ENCODE measurements at places on chromosomes 2 and 18. TPM values are rescaled to one million over a fixed set of nuclear protein-coding genes. Genes with fewer than 3 reads are reported as not detected.

DNA sequence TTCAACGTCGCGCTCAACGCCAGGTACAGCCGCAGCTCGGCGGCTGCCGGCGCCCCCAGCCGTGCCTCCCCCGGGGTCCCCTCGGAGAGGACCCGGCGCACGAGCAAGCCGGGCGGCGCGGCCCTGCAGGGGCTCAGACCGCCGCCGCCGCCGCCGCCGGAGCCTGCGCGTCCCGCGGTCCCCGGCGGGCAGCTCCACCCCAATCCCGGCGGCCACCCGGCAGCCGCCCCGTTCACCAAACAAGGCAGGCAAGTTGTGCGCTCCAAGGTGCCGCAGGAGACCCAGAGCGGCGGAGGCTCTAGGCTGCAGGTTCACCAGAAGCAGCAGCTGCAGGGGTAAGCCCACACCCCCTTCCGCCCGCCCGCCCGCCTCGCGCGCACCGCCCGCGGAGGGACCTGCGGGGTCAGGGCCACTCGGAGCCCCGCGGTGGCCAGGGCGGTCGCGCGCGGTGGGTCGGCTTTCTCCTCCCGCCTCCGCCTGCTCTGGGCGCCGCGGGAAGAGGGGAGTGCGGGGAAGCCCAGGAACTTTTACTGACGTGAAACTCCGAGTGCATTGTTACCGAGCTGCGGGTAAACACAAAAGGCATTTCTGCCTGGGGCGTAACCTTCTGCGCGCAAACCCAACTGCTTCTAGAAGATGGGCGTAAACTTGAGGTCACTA is 861 bp downstream of the LTBP1 start:
- DNase-seq = peak; percentile 54

DNA sequence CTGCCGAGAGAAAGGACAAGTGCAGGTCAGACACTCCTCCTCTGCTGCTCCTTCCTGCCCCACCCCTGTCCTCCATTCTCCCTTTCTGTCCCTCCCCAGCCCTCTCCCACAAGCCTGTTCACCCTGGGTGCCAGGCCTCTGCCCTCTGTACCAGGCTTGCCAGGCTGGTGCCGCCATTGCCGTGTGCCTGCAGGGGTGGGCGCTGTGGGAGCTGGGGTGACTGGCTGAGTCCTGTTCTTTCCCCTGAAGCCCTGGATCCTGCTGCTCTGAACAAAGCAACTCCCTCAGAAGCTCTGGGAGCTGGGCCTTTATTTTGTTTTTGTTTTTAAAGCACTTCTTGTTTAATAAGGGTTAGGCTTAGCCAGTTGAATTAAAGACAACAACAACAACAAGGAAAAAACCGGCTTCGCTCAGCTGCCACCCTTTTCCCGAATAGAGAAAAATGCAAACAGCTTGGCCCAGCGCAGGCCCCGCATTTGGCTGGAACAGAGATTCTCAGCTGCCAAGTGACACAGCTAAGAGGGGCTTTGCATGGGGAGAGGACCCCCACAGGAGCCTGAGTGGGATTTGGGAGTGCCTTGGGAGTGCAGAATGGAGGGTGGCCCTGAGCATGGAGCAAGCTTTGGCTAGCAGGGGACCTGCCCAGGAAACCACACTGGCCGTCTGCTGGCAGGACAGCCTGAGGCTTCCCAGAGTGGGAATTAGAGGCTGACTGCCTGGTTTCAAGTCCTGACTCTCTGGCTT is 9.1 kb downstream of the PCARE start:
- DNase-seq = no peak

DNA sequence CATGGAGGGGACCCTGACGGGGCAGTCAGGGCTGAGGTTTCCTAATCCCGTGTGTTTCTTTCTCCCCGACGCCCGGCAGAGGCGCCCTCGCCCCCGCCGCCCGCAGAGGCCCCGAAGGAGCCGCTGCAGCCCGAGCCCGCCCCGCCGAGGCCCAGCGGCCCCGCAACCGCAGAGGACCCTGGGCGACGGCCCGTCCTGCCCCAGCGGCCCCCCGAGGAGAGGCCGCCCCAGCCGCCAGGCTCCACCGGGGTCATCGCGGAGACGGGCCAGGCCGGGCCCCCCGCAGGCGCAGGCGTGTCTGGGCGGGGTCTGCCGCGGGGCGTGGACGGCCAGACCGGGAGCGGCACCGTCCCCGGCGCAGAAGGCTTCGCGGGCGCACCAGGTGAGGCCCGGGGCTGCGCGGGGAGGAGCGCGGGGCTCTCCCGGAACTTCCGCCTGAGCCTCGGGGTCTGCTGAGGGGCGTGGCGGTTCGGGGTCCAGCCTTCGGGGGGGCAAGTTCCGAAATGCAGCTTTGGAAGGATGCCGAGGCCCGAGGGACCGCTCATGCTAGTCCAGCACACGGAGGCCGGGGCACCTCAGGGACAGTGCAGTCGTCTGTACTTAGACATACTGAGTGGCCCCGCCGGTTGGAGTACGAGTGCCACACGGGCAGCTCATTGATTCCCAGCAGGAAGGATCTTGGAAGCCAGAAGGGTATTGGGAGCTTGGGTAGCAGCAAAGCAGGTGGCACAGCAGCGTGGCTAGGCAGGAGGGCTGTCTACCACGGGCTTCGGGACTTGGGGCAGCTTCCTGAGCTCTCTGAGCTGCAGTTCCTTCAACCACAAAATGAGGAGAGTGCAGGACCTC is 60.1 kb downstream of the EMILIN2 start:
- peak; percentile 44 for DNase-seq

DNA sequence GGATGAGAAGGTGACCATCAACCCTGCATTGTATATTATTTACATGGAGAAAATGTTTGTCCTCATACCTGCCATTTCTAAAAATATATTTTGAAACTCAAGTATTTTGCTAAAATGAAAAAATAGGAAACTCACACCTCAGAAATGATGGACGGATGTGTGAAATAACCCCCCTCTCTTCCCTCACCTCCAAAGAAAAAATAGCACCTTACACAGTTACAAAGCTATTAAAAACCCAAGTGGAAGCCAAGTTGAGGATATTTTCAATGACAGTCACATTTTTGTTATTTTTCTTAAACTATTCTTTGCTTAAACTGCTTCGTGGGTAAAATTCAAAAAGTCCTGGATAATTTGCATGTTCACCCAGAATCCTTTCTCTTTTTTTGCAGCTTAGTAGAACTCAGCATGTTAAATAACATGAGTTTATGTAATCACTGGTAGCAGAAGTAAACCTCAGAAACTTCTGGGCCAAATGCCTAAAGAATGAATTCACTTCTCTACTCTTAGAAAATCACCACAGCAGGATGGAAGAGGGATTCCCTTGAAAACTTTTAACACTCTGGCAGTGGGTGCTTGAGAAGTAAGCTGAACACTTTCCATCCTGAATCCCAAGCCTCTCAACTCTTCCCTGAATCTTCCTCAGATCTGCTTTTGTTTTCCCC is 768 bp downstream of the DSC1 start:
- no peak for DNase-seq

GRCh38 chr2:70360661-70361270 is 58.9 kb upstream of the FAM136A start:
- peak; percentile 29 for DNase-seq

DNA sequence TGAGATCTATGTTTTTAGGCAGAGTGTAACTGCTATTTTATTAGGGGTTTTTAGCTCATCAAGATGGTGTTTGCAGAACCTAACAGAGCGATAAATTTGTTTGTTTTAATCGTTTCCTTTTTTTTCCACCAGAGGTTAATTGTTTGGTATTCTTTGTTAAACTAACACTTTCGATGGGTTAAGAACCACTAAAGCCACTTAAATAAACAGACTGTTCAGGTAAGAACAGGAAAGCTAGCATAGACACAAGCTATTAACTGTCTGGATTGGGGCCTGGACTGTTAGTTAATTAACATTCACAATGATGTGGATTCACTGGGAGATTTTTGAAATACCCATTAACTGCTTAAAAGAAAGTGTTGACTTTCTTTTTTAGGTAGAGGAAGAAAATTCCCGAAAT is 209.0 kb upstream of the COPS8 start:
- DNase-seq = no peak

- peak; percentile 63 for DNase-seq
Measured at GRCh38 chr2:46747297-46747818, 168.2 kb downstream of the MCFD2 start.

GRCh38 chr2:230130668-230131364 is 62.1 kb upstream of the SLC16A14 start:
- peak; percentile 79 for DNase-seq

DNA sequence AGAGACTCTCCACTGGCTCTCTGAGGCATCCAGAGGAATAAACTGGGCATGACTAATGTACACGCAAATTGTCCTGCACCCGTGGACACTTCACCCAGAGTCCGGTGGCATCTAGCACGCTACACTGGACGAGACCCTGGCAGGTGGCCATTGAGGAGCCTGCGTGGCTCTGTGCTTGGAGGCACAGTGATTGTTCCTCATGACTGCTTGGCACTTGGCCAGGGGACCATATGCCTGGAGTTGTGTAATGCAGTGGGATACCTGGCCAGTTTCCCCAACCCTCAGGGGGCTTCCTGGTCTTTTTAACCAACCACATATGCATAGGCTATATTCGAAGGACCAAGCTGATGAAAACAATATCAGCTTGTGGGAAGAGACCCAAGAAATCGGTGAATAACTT is 66.6 kb downstream of the MTCL1 start:
- DNase-seq = peak; percentile 72

DNA sequence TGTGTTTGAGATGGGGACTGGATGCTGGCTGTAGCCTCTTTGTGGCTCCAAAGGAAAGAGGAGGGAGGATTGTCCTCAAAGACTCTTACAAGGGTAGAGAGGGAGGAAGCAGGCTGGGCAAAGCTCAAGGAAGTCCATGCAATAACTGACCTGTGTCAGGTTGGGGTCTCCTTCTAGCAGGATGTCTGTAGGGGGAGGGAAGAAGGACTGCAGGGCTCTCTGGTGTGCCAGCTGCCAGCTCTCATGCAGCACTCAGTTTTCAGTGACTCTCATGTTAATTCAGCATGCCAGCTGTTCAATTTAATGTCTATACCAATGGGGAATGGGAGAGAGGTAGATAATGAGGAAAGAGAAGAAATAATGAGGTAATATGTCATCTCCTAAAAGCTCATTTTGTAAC is 85.3 kb upstream of the RANBP2 start:
- peak; percentile 38 for DNase-seq

- no peak for DNase-seq
Measured at GRCh38 chr2:179726461-179727180, 134.8 kb downstream of the ZNF385B start.

DNA sequence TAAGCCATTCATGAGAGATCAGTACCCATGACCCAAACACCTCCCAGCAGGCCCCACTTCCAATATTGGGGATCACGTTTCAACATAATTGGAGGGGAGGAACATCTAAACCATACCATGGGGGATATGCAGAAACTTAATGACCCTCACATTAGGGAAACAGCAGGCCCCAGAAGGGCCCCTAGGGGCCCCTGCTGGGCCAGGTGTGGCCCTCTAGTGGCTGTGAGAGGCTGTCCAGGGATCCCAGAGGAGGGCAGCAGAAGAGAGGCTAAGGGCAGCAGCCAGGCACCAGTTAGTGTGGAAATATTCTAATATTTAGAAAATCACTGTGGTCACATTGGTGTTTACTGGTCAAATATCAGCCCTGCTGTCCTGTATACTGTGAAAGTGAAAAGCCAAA is 49.3 kb upstream of the ANKRD44 start:
- DNase-seq = no peak

GRCh38 chr2:48693645-48694044 is 61.9 kb downstream of the LHCGR start:
- DNase-seq = no peak

GRCh38 chr18:69580107-69580506 is 179.4 kb downstream of the DOK6 start:
- DNase-seq = no peak

DNA sequence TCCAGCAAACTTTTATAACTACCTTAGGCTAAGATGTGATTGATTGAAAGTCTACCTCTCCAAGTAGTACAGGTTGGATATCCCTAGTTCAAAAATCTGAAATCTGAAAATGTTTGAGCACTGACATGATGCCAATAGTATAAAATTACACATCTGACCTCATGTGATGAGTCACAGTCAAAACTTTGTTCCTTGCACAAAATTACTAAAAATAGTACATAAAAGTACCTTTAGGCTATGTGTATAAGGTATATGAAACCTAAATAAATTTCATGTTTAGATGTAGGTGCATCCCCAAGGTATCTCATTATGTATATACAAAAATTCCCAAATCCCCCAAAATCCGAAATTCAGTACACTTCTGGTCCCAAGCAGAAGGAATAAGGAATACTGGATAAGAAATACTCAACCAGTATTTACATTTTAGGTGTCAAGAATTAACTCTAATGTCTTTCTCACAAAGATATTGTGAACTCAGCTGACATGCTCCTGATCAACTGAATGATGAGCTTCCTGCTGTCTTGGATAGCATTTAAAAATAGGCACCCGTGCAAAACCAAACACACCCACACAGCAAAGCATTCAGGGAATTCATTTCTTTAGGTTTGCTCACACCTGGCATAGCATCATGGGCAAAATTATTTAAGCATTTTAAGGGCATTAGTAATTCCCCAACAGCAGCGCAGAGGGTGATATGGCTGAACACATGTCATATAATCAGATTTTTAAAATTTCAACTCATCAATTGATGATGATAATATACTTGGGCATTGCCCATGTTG is 497.4 kb upstream of the MEIS1 start:
- DNase-seq = no peak

DNA sequence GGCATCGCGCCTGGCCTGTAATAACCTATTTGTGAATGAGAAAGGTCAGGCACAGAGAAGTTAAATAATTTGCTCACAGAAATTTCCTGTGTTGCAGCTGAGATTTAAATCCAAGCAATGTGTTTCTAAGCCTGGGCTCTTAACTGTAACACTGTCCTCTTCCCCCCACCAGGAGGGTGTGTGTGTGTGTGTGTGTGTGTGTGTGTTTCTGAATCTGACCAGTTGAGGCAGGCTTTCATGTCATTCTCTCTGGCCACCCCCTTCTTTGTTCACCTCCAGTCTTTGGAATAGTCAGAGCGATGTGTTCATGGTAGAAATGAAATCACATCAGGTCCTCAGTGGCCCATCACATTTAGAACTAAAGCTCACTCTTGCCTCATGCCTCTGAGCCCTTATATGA is 81.2 kb downstream of the NEDD4L start:
- DNase-seq = peak; percentile 18

DNA sequence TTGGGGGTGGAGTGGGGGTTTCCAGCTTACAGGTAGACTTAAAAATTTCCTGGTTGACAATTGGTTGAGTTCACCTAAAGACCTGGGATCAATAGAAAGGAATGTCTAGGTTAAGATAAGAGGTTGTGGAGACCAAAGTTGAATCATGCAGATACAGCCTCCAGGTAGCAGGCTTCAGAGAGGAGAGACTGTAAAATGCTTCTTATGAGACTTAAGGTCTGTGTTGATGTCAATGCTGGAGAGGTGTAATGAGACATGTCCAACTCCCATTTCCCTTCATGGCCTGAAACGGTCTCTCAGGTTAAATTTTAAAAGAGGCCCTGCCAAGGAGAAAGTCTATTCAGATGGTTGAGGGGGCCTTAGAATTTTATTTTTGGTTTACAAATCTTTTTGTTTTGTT is 38.5 kb upstream of the RND3 start:
- DNase-seq = no peak

Gene CFAP221
- not detected for total RNA-seq

Gene VAMP5
- 45.3 TPM for total RNA-seq

Gene ACAA2
- 40.7 TPM for total RNA-seq

Gene CHN1
- 18.5 TPM for total RNA-seq

Gene ANKRD62
- total RNA-seq = not detected

Gene GCG
- not detected for total RNA-seq

Gene TNS1
- total RNA-seq = 45.8 TPM

Gene CCDC141
- 1.2 TPM for total RNA-seq

Gene GRHL1
- total RNA-seq = 0.37 TPM

Gene TRABD2A
- total RNA-seq = 1.4 TPM

Gene HES6
- total RNA-seq = 2.2 TPM

Gene ACVR1C
- 0.17 TPM for total RNA-seq

Gene CDH2
- 1.8 TPM for total RNA-seq

Gene CKAP2L
- total RNA-seq = 2.4 TPM

Gene SERPINB7
- not detected for total RNA-seq

Gene MOCOS
- total RNA-seq = 0.34 TPM

Gene CPS1
- 0.85 TPM for total RNA-seq
